Occipital lobe (tissue), 3 donors: ENCODE measurements at places on chromosomes 1 and 21. TPM values are rescaled to one million over a fixed set of nuclear protein-coding genes. Genes with fewer than 3 reads are reported as not detected.

Gene THRAP3
- total RNA-seq, result 80.6 TPM

Gene RHCE
- total RNA-seq, result not detected

GRCh38 chr1:219310181-219310728 lies 136.6 kb downstream of the LYPLAL1 start:
- DNase-seq, result no peak

- DNase-seq, result no peak
Measured at GRCh38 chr1:160432371-160432786, 32.0 kb downstream of the VANGL2 start.

DNA sequence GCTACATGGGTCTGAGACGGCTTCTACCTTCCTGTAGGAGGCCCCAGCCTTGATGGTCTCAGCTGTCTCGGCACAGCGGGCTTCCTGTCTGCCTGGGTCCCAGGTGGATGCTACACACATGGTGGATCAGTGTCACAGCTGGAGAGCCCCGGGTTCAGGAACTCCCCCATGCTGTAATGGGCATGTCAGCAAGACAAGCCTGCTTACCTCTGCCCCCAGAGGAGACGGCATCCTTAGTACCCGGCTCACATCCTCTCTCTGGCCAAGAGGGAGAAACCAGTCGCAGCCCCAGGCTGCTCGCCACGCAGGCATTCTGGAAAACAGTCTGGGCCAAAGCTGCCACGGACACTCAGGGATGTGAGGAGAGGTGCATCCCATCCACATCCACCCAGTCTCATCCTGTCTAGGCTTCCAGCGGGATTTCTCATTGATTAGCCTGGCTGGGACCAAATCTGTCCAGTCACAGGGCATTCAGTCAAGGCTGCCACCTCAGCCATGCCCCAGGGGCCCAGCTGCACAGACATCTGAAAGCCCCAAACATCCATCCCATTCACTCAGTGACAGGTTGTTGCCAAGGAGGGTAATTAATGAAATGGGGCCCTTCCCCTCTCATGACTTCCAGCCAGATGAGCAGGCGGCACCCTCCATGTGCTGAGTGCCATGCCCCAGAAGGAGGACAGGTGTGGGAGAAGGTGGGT lies 10.5 kb downstream of the SNAP47 start:
- DNase-seq, result no peak

GRCh38 chr1:156508205-156508954 lies 7.8 kb upstream of the MEF2D start:
- no peak for DNase-seq
